ENCODE measurements at places on chromosomes 2 and 18.

DNA sequence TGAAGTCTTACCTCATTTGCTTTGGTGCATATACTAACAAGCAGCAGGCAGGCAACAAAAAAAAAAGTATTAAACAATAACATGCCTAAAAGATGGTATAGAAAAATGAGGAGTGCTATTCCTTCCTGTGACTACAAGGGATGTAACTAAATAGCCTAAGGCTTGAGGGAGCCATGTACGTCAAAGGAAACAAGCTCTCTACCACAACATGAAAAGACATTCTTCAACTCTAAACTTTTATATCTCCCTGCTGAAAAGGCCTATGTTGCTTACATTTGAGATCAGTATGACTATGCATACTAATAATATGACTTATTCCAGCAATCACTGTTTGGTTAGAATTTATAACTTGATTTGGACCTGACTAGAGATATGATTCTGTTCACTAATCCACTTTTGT, 347.9 kb downstream of the ADCYAP1 start:
- no peak for DNase-seq

GRCh38 chr18:43994381-43994780, 686.3 kb upstream of the SETBP1 start:
- DNase-seq, result no peak

GRCh38 chr2:6231166-6231565, 539.0 kb downstream of the SOX11 start:
- DNase-seq, result no peak

DNA sequence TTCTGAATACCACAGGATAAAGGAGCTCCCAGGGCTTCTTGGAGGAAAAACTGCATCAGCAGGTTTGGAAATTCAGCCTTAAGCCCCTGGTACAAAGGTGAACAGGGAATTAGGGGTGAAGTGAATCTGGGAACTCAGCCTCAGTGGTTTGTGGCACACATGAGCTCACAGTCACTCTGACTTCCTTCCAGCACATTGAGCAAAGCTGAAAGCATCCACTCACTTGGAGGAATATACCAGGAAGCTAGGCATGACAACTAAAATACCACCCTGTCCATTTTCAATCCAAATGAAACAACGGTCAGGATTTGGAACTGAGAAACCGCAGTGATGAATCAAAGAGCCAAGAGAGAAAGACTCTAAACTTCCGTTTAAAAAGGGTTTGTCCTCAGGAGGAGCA, 216.1 kb downstream of the ICOS start:
- DNase-seq, result no peak

DNA sequence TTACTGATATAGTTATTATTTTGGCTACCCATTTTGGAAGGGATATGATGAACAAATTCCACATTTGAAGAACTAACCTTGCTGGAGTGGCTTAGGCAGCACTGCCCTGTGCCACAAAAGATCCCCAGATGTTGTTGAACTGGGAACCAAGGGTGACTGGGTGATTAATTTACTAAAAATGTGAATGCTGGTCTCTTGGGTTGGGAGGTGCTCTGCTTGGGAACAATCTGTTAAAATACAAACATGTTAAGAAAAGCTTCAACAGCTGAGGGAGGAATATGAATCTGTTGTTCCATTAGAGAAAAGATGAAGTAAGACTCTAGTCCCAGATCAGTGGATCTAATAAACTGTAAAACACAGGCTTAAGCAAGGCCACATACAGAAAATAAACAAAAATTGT, 1860.1 kb downstream of the SUCLG1 start:
- no peak for DNase-seq

DNA sequence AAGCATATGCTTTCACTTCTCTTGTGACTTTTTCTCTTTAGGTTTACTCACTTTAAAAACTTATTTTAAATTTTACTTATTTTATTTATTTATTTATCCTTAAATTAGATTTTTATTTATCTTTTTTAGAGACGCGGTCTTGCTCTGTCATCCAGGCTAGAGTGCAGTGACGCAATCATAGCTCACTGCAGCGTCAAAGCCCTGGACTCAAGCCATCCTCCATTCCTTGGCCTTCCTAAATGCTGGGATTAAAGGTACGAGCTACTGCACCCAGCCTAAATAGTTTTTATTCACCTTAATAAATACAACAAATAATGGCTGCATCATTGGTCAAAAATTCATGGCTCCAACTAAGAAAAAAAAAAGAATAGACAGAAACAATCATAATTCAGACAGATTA, 415.7 kb upstream of the FIGN start:
- DNase-seq, result no peak

Data from activated effector memory CD4-positive, alpha-beta T cell treated with Interleukin-2 at 50 U/mL for 16 hours (primary cell).